ENCODE measurements at places on chromosomes 7 and 10. TPM values are rescaled to one million over a fixed set of nuclear protein-coding genes. Genes with fewer than 3 reads are reported as not detected.

DNA sequence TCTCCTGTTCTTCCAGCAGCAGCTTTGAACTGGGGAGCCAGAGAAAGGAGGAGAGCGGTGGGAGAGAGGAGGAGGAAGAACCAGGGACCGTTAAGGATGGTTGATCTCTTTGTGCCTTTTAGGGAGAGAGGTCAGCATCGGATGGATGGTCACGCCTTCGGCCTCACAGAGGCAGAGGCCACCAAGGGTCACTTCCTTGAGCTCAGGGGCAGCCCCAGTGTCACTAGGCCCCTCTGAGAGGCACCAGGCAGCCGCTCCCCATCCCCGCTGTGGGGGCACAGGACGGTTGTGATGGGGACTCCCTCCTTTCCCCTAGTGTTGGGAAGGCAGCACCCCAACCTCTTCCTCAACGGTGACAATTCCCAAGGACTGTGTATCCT, 121.4 kb downstream of the DNAJB6 start:
- no peak for ATAC-seq

- no peak for ATAC-seq
Measured at GRCh38 chr7:28999895-29000716, 42.0 kb upstream of the TRIL start.

GRCh38 chr10:61411706-61412105, 41.5 kb downstream of the TMEM26 start:
- ATAC-seq = no peak

DNA sequence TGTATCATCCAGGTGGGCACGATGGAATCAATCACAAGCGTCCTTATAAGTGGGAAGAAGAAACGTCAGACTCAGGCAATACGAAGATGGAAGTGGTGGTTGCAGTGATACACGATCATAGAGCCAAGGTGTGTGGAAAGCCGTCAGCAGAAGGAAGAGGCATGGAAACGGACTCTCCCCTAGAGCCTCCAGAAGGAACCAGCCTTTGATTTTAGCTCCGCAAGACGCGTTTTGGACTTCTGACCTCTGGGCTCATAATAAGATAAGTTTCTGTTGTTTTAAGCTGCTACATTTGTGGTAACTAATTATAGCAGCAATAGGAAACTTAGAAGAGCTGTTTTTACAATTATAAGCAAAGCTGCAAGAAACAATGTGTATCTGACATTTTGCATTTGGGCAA, 14.8 kb downstream of the FANK1 start:
- no peak for ATAC-seq

DNA sequence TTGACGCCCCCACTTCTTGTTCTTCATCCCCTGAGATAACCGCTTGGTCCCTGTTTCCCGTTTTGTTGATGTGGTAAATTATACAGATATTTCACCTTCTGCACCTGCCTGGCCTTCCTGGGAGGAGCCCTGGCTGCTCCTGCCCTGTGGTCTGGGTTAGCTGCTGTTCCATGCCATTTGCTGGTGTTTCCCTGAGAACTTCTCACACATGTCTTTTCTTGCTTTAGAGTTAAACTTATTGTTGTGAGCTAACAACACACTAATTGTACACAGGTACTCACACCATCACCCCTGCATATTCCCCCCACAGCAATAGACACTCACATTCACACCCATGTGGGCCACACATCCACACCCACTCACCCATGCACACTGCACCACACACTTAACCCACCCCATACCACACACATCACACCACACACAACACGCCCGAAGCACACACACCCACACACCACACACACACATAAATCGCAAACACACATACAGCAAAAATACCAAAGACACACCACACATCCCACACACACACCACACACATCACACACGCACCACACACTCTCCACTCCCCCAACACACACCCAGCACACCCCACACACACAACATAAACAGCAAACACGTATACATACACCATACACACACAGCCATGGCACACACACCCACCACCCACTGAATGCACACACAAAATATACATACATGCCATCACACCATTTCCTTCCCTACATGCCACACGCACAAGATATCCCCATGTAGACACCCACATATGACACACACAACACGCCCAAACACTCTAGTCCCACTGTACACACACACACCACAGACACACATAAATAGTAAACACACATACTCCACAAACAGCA, 19.4 kb upstream of the ANTXRL start:
- ATAC-seq = no peak

The DMTF1 gene
- 67.9 TPM for total RNA-seq

DNA sequence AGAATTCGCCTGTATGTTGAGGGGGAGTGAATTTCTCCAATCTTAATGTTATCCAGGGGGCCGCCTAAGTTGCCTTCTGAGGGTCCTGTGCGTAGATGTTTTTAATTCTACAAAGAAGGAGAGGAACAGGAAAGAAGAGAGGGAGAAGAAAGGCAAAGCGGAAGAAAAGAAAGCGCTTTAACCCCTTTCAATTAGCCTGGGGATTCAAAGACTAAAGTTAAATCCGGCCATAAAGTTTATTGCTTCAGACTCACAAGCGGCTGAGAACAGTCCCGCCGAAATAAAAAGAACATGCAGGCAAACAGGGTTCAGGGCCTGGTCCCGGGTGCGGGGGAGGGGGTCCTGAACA, 4.5 kb downstream of the HOXA5 start:
- no peak for ATAC-seq

GRCh38 chr7:28551331-28551730, 139.0 kb downstream of the CREB5 start:
- ATAC-seq = peak; percentile 77

The SPDYE5 gene
- total RNA-seq = 1.9 TPM

GRCh38 chr7:130708766-130709165, 22.4 kb upstream of the TSGA13 start:
- ATAC-seq = no peak

The EVX1 gene
- 0.14 TPM for total RNA-seq

GRCh38 chr7:96236198-96237039, 85.5 kb downstream of the SLC25A13 start:
- ATAC-seq = no peak

The OPN1SW gene
- total RNA-seq = not detected

GRCh38 chr7:101688183-101688831, 59.2 kb upstream of the MYL10 start:
- ATAC-seq = peak; percentile 96

DNA sequence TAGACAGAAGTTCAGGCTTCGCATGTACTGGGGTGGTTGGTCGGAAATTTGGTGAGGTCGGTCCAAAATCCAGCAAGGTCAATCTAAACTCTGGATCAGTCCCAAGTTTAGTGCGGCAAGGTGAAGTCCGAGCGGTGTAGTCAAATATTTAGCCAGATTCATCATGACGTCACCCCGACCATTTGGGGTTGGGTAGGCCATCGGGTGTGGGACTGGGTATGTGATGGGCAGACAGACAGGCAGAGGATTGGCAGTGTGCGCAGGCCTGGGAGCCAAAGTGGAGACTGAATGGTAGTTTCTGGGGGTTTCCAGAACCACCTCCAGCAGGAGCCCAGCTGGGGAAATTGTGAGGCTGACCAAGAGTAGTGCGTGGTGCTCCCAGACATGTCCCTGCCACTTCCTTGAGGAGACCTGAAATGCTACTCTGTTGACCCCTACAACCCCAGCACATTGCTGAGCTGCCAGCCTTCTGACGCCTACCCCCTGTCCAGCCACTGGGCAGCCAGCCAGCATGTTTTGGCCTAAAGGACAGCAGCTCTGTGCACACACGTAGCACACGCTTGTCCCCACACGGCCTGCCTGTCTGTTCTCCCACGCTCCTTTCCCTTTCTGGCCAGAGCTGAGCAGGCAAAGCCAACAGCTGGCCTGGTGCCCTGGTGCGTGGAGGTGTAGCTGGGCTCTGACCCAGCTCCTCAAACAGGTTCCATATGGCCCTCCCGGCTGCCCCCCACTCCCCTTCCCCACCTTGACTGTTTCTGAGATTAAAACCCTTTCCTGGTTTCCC, 55.9 kb downstream of the FAM241B start:
- no peak for ATAC-seq

- ATAC-seq = no peak
Measured at GRCh38 chr10:26950934-26951333, 90.2 kb upstream of the ABI1 start.

The ELMO1 gene
- 49.8 TPM for total RNA-seq

GRCh38 chr10:55212051-55212450, 411.0 kb upstream of the PCDH15 start:
- ATAC-seq = no peak

GRCh38 chr10:71396084-71396710, 523 bp upstream of the CDH23 start:
- peak; percentile 88 for ATAC-seq

- ATAC-seq = no peak
Measured at GRCh38 chr7:84009051-84009450, 185.5 kb downstream of the SEMA3A start.

The DTX2 gene
- 3.4 TPM for total RNA-seq

- no peak for ATAC-seq
Measured at GRCh38 chr10:111650088-111650487, 533.5 kb downstream of the GPAM start.

The NPVF gene
- total RNA-seq = not detected

The CPVL gene
- total RNA-seq = 5.3 TPM

DNA sequence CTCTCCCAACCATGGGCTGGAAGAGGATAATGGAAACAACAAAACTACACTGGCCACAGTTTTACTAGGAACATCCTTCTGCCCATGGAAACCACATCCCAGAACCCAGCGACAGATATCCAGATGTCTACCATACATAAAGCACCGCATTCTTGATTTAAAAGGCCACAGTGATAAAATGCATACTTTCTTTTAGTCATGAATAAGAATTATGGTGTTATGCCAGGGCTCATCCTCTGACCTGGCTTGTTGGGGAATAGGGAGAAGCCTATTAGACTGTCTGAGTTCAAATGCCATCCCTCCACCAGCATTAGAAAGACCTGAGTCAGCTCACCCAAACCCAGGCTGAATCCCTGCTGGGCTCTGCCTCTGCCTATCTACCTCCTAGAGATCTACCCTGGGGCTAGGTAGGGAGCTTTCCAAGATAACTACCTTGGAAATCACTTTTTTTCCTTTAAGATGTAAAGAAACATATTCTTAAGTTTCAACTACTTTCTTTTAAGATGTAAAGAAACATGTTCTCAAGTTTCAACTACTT, 5.2 kb downstream of the ABCA13 start:
- ATAC-seq = no peak

GRCh38 chr7:95718577-95719410, 53.6 kb upstream of the DYNC1I1 start:
- ATAC-seq = no peak

The ADCK2 gene
- total RNA-seq = 12.1 TPM

GRCh38 chr10:91127341-91128082, 93.0 kb upstream of the PCGF5 start:
- no peak for ATAC-seq

GRCh38 chr7:71511361-71511807, 379.4 kb downstream of the GALNT17 start:
- no peak for ATAC-seq

DNA sequence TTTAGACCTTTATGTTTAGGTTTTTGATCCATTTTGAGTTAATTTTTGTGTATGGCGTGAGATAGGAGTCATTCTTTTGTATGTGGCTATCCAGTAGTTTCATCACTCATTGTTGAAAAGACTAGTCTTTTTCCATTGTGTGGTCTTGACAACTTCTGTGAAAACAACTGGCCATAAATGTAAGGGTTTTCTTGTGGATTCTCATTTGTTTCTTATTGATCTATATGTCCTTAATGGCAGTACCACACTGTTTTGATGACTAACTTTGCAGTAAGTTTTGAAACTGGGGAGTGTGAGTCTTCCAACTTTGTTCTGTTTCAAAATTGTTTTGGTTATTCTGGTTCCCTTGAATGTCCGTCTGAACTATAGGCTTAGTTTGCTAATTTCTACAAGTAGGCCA, 16.3 kb downstream of the SEPTIN7 start:
- ATAC-seq = no peak

The CDHR1 gene
- 3.2 TPM for total RNA-seq

The LRIT2 gene
- total RNA-seq = 0.11 TPM

The NEUROD6 gene
- total RNA-seq = 0.38 TPM

- no peak for ATAC-seq
Measured at GRCh38 chr10:121983852-121984251, 5.1 kb upstream of the TACC2 start.

DNA sequence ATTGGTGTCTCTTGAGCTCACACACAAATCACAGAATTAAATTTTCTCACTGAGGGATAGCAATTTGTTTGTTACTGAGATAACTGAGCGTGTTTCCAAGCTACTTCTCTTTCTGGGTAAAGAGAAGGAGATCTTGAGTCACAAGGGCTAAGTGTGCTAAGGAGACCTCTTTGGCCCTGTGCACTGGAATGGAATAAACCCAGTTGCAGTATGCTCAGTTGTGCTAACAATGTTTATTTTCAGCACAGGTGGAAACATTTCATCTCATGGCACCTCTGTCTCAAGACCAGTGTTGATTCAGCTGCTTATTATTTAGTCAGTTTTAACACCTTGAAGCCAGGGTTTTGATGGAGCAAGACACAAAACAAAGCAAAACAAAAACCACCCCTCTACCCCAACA, 22.5 kb upstream of the UBE2H start:
- ATAC-seq = no peak

DNA sequence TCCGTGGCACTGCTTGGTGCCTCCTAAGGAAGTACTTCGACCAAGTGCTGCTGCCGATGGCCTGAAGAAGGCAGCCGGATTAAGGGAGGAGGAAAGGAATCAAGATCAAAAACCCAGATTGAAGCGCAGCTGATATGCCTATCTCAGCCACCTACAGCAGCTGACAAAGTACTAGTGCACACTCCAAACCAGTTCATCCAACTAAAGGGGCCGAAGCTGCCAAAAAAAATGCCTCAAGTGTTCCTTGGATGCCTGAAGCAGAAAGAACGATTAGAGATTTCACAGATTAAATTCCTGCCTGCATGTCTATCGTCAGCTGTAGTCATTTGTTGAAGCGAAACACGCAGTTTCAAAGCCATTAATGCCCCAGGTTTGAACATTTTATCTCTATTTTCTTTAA, 65.7 kb downstream of the TNRC18 start:
- ATAC-seq = no peak

- ATAC-seq = no peak
Measured at GRCh38 chr7:30391806-30392205, 86.8 kb downstream of the NOD1 start.

The CTAGE4 gene
- total RNA-seq = 0.87 TPM

The ASB10 gene
- not detected for total RNA-seq

The IQUB gene
- total RNA-seq = 2.4 TPM

The CALHM1 gene
- total RNA-seq = 0.20 TPM

DNA sequence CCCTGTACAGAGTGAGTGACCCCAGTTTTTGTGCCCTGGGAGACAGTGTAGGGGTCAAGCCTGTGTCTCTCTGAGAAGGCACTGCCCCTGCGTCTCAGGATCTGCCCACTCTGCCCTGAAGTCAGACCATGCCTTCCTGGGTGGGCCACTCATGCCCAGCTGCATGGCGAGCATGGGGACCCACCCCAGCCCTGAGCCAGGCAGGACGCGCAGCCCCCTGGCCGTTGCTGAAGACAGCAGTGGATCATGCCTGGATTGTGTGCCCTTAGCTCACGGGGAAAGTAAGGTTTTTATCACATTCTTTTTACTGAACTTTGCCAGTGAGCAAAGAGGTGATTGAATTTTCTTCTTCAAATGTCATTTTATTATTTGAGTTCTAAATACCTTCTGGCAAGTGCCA, 66.2 kb downstream of the WDR37 start:
- no peak for ATAC-seq

GRCh38 chr7:98619450-98620321, 2.6 kb downstream of the NPTX2 start:
- ATAC-seq = peak; percentile 12

Data from motor neuron (in vitro differentiated cells).